ENCODE measurements at places on chromosomes 16 and 17. TPM values are rescaled to one million over a fixed set of nuclear protein-coding genes. Genes with fewer than 3 reads are reported as not detected.

SEZ6 gene
- total RNA-seq, result not detected

MT1M gene
- total RNA-seq, result not detected

DNA sequence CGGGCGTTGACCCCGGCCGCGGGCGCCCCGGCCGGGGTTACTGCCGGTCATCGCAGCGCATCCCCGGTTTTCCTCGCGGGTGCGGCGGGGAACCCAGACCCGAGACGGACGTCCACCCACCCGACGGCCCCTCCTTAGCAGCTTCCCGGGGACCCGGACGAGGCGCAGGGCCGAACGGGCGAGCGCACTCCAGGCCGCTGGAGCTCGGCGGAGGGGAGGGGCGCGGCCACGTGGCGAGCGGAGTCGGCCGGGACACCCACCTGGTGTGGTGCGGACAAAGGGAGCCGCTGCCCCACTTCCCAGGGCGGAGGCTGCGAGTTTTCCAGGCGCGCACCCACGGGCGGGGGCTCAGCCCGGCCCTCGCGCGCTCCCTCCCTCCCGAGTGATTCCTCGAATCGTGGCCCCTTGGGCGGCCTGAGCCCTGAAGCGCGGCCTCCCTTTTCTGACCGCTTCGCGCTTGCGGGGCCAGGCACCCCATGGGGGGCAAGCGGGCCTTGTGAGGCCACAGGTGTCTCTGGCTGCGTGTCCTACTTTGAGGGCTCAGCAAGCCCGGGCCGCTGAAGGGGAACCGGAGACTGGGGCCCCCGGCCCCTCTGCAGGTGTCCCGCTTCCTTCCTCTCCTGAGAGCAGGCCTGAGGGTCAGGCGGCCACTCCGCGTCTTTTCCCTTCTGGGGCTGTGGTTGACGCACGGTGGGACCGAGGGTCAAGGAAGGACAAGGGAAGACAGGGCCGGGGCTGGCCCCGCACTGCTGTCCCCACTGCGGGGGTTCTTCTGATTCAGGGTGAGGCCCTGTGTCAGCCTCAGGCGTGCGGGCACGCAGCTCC is 1.1 kb upstream of the FASN start:
- H3K4me1 ChIP-seq, result no peaks in the 10 kb centered on the region
- H3K4me3 ChIP-seq, result peak overlapping the region; percentile 61
- no peaks in the 10 kb centered on the region for H3K27me3 ChIP-seq
- no peak for DNase-seq
- H3K27ac ChIP-seq, result peak overlapping the region; percentile 74
- H3K36me3 ChIP-seq, result no peaks in the 10 kb centered on the region

- no peak for DNase-seq
- peaks cover 12% of the 10 kb centered on the region for H3K4me1 ChIP-seq
- no peak overlapping the region for H3K4me3 ChIP-seq
Observed at GRCh38 chr17:2484876-2485275, 26.8 kb downstream of the METTL16 start.

GRCh38 chr17:81741049-81741593 is 29.0 kb downstream of the SLC25A10 start:
- H3K4me3 ChIP-seq, result no peak overlapping the region
- peaks cover 9% of the 10 kb centered on the region for H3K27me3 ChIP-seq
- H3K27ac ChIP-seq, result no peak overlapping the region
- H3K4me1 ChIP-seq, result no peaks in the 10 kb centered on the region
- no peaks in the 10 kb centered on the region for H3K36me3 ChIP-seq

VTN gene
- total RNA-seq, result 1.0 TPM

All from HFFc6 (cell line).